ENCODE measurements at places on chromosomes 5 and 9. TPM values are rescaled to one million over a fixed set of nuclear protein-coding genes. Genes with fewer than 3 reads are reported as not detected.

Gene CCNJL
- 0.68 TPM for polyA plus RNA-seq

Gene GABRA6
- not detected for polyA plus RNA-seq

Gene TRAF2
- 3.7 TPM for polyA plus RNA-seq

GRCh38 chr5:110536120-110537115 lies 190.1 kb downstream of the TMEM232 start:
- no peaks in the 10 kb centered on the region for H3K36me3 ChIP-seq
- H3K27me3 ChIP-seq = no peaks in the 10 kb centered on the region
- no peak overlapping the region for H3K27ac ChIP-seq
- no peaks in the 10 kb centered on the region for H3K4me1 ChIP-seq

DNA sequence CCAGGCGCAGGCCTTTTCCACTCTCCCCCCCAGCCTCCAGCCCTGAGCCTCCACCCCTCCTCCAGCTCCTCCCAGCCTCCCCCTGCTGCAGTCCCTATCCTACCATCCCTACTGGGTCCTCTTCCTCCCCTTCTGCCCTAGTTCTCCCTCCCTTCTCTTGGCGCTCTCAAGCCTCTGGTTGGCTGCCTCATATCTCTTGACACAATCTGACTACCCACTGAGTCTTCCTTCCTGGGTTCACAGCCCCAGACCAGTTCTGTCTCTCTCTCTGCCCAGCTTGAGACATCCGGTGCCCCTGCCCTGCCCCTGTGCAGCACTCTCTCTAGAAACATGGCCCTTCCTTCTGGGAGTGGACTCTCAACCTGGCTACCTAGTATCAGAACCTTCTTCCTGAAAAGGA lies 76.2 kb downstream of the TSPAN17 start:
- no peak for DNase-seq
- H3K4me3 ChIP-seq = no peak overlapping the region
- peaks cover 25% of the 10 kb centered on the region for H3K27me3 ChIP-seq
- no peaks in the 10 kb centered on the region for H3K36me3 ChIP-seq

- H3K27me3 ChIP-seq = no peaks in the 10 kb centered on the region
- no peak overlapping the region for H3K4me3 ChIP-seq
- H3K27ac ChIP-seq = no peak overlapping the region
- no peaks in the 10 kb centered on the region for H3K4me1 ChIP-seq
- H3K36me3 ChIP-seq = no peaks in the 10 kb centered on the region
These were observed 55.8 kb downstream of the EPB41L4B start for GRCh38 chr9:109264877-109265587.

DNA sequence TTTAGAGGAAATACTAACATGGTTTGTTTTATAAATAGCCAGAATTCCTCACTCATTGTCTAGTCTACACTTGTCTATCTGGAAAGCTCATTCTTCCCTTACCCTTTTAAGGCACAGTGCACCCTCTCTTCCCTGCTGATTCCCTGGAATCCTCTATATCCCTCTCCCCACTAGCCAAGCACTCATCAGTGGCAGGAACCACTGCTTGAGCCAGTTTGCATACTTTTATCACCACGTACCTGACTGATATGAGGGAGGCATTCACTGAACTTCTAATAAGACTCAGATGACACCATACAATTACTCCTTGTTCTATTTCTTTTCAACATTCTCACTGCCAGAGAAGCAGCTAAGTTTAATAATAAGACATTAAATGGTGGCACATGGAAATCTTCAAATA lies 134.9 kb downstream of the EFNA5 start:
- DNase-seq = no peak
- no peaks in the 10 kb centered on the region for H3K27me3 ChIP-seq
- H3K27ac ChIP-seq = no peak overlapping the region
- H3K4me3 ChIP-seq = no peak overlapping the region
- H3K36me3 ChIP-seq = no peaks in the 10 kb centered on the region
- no peaks in the 10 kb centered on the region for H3K4me1 ChIP-seq

DNA sequence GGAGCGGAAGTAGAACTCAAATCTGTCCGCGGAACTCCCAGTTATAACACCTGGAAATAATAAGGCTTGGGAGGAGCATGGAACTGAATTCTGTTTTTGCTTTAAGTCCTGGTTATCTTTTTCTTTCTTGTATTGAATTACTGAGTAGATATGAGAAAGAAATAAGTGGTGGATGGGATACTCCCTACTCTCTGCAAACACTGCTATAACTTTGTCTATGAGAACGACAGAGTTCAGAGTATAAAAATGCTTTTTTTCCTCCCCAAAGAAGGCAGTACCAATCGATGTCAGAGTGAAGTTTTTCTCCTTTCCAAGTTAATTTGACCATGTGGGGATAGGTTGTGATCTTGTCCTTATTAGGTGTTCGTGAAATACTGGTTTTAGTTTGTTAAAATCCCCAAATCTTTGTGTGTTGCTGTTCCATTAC lies 1.2 kb downstream of the RIC1 start:
- peak; percentile 62 for DNase-seq
- H3K36me3 ChIP-seq = no peaks in the 10 kb centered on the region
- peaks cover 5% of the 10 kb centered on the region for H3K4me1 ChIP-seq
- peak overlapping the region; percentile 90 for H3K4me3 ChIP-seq
- no peaks in the 10 kb centered on the region for H3K27me3 ChIP-seq

GRCh38 chr9:113678859-113679256 lies 197.3 kb upstream of the ZNF618 start:
- no peak overlapping the region for H3K27ac ChIP-seq
- no peak for DNase-seq
- H3K4me3 ChIP-seq = no peak overlapping the region
- no peaks in the 10 kb centered on the region for H3K27me3 ChIP-seq
- H3K36me3 ChIP-seq = no peaks in the 10 kb centered on the region

DNA sequence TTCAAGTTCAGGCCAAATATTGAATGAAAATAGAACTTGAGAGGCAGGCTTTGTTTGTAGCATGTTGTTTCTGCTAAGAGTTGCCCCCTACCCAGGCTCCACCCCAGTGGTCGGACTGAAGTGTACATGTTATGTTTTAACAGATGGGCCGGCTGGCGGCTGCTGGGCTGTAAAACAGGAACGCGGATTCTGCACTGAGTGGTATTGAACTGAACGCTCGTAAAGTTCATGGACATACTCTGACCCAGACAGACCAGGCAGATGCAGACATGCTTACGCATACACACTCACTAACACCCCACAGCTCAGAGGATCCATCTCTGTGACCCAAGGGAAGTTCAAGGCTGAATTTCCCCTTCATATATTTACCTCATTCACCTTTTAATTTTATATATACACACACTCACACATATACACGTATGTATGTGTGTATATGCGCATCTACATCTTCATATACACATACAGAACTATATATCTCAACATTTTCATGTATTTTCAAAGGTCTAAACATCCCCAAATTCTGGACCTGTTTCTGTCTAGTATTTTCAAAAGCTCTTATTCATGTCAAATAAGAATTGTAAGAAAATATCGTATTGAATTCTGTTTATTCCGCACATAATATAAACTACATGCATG lies 1.4 kb downstream of the MARCHF3 start:
- H3K4me3 ChIP-seq = peak overlapping the region; percentile 97
- no peak overlapping the region for H3K27ac ChIP-seq
- peak; percentile 30 for DNase-seq

DNA sequence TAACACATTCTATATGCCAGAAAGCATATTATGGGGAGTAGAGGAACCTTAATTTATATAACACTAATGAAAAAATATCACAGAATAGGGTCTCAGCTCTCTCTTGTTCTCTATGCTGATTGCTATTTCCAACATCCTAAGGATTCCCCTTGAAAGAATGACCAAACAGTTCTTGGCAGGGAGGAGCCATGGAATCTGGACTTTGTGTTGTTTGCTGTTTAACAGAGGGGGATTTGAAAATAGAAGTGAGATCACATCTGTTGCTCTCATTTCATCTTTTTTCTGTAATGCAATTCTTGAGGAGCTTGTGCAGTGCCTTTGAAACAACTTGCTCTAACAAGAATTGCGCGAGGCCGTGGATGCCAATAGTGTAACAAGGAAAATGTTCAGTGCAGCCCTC lies 755.3 kb downstream of the TLE1 start:
- no peaks in the 10 kb centered on the region for H3K4me1 ChIP-seq
- no peak overlapping the region for H3K27ac ChIP-seq
- DNase-seq = no peak
- H3K27me3 ChIP-seq = no peaks in the 10 kb centered on the region
